ENCODE measurements at places on chromosomes 1 and 21.

- DNase-seq, result no peak
Observed at GRCh38 chr1:109887884-109888283, 22.8 kb upstream of the CSF1 start.

DNA sequence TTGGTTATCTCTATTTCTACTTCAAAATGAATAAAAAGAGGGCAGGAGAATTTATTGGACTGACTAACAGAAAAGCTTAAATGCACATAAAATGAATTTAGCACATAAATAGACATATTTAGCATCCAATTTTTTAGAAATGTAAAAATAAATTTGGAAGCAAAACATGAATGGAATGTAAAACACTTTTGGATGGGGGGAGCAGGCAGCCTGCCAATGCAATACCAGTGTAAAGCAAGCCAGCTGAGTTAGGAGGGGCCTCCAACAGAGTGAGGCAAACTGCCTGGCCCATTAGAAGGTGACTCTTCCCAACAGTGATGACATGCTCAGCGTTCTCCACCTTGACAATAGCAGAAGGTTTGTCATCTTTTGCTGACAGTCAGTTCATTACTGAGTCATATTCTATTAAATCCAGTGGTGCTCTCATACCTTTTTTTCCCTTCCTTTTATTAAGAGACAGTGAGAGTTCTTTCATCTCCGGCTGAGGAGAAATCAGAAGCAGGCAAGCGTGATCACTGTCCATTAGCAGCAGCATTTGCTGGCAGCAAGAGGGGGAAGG is 19.5 kb upstream of the EXO1 start:
- DNase-seq, result no peak

DNA sequence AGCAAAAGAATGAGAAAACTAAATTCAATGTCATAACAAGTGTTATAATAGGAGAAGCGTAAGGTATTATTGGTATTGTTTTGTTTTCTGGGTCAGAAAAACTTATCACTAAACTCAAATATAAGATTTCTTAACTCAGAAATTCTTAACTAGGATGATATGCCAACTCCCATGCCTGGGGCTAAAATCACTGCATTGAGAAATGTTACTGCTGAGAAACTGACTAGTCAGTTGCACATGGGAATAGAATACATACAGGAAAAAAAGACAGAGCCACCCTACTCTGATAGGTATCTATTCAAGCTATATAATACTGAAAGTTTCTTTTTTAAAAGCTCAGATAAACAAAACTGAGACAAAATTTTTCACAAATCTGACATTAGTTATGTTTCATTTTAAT is 56.3 kb downstream of the PRPF38A start:
- DNase-seq, result no peak

- peak; percentile 51 for DNase-seq
Observed at GRCh38 chr1:110548381-110548780, 29.4 kb upstream of the KCNA10 start.

DNA sequence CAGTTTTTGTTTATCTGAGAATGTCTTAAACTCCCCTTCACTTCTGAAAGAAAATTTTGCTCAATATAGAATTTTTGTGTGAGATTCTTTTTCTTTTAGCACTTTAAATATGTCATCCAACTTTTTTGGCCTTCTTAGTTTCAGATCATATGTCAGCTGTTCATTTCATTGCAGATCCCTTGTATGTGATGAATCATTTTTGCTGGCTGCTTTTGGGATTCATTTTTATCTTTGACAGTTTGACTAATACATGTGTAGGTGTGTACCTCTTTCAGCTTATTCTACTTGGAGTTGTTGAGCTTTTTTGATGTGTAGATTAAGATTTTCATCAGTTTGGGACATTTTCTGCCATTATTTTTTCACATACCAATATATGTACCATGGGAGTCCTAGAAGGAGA is 156.8 kb downstream of the FASLG start:
- DNase-seq, result no peak

GRCh38 chr1:54114001-54114400 is 38.8 kb downstream of the CDCP2 start:
- no peak for DNase-seq

DNA sequence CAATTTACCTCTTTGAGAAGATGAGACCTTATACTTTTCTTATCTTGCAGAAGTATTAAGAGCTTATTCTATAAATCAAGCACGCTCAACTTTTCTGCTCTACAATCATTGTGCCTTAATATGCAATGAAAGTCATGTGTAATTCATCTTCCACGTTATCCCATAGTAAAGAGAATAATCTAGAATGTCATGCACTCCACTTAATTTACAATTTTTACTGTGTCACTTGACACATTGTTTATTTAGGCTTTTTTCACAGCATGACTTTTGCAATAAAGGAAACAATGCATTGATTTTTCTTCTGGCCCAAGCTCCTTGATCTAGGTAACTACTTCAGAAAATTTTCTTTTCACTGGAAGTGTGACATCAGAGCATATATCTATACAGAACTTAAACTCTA is 290.9 kb downstream of the HHIPL2 start:
- no peak for DNase-seq

GRCh38 chr1:47931395-47931794 is 65.8 kb downstream of the TRABD2B start:
- DNase-seq, result no peak

- no peak for DNase-seq
Observed at GRCh38 chr21:41740604-41741252, 26.1 kb downstream of the RIPK4 start.

GRCh38 chr1:110471131-110471530 is 20.2 kb downstream of the PROK1 start:
- DNase-seq, result no peak

DNA sequence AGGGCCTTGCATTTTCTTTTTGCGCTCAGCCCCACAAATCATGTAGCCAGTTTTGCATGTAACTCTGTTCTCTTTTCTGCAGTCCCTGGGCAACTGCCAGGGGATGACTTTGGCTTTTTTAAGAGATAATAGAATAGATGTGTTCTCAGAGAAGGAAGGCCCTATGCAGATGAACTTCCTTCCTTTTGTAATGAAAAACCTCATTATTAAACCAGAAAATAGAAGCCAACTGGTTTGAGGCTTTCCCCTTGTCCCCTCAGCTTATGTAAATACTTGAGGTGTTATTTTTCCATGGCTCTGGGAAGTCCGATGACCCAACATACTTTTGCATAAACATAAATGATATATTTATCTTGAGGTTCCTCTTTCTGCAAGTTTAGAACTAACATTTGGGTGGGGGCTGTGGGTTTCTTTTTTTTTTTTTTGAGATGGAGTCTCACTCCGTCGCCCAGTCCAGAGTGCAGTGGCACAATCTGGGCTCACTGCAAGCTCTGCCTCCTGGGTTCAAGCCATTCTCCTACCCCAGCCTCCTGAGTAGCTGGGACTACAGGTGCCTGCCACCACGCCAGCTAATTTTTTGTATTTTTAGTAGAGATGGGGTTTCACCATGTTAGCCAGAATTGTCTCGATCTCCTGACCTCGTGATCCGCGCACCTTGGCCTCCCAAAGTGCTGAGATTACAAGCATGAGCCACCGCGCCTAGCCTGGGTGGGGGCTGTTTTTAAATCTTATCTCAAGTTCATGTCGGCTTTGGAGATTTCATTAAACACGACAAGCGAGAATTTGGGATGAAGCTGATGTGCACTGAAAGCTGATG is 14.4 kb upstream of the FCRL5 start:
- DNase-seq, result no peak

DNA sequence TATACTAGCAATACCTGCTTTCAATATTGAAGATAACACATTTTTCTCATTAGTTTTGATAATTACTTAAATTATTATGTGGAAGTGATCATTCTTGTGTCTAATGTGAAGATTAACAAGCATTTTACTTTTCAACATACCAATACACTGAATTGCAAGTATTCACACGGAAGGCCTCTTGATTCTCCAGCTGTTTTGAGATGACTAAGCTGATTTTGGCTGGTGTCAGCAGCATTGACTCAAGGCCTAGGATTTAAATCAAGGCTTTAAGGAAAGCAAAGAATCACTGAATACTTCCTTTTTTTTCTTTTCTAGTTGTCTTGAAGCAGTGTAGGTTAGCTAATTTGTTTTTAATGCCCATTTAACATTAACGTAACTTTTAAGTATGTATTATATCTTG is 373.7 kb downstream of the SRGAP2C start:
- no peak for DNase-seq

DNA sequence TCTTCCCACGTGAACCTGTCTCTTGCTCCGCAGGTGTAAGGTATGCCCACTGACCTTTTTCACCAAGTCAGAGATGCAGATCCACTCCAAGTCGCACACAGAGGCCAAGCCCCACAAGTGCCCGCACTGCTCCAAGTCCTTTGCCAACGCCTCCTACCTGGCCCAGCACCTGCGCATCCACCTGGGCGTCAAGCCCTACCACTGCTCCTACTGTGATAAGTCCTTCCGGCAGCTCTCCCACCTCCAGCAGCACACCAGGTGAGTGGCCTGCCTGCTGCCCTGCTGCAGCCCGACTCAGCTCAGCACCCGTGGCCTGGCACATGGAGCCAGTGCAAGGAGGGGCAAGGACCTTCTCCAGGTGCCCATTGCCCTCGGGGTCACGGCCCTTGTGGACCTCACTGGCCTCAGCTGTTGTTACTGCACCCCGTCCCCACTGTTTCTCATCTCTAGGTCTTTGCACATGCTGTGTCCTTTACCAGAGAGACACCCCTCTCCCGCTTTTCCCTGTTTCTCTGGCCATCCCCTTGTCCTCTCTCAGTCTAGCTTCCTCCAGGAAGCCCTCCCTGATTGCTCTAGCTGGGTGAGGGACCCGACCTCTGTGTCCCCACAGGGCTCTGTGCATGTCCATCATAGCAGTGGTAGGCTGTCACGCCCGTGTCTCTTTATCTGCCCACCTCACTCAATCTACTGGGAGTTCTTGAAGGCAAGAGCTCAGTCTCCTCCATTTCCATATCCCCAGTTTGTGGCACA is 25.4 kb downstream of the ZNF362 start:
- DNase-seq, result no peak

- DNase-seq, result peak; percentile 76
Observed at GRCh38 chr1:225896937-225897549, 8.1 kb upstream of the LEFTY1 start.

DNA sequence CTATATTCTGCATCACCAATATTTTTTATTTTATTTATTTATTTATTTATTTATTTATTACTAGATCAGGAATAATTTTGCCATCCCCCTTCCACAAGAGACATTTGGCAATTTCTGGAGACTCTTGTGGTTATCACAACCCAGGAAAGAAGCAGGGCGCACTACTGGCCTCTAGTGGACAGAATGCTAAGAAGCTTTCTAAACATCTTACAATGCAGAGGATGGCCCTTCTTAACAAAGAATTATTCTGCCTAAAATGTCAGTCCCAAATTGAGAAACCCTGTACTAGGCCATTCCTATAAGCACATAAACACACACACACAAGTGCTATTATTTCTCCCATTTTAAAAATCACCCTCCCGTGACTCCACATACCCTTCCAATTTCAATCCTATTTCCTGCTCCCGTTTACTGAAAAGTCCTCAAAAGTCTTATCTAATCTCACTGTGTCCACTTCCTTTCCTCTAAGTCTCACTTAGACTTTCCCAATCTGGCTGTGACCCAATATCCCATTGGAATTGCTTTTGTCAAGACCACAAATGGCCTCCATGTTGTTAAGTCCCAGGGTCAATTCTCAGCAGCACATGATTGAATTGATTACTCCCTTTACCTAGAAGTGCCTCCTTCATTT is 43.7 kb upstream of the RNF11 start:
- peak; percentile 13 for DNase-seq

GRCh38 chr1:31725134-31725533 is 21.3 kb upstream of the COL16A1 start:
- no peak for DNase-seq

- DNase-seq, result no peak
Observed at GRCh38 chr1:76891931-76892622, 24.8 kb downstream of the ST6GALNAC5 start.

DNA sequence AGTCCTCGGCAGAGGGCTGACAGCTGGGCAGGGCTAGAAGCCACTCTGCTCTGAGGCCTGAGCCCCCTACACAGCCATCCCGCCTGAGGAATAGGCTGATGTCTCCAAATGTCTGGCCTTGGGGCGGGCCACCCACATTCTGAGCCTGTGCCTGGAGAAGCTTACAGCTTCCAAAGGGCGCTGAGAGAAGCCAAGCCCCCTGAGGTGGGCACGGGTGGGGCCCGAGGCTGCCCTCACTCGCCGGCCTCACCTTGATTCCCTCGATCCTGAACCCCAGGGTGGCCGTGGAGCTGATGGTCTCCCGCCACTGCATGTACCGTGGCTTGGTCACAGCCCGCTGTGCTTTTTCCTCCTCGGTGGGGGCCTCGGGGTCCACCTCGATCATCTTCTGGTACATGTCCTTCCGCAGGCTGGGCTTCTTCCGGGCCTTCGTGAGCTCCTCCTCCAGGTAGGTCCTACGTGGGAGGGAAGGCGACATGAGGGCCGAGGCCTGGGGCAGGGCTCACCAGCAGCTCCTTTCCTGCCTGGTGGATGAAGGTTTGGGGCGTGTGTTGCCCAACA is 93.2 kb downstream of the STUM start:
- no peak for DNase-seq

- no peak for DNase-seq
Observed at GRCh38 chr1:8812081-8812480, 5.4 kb downstream of the RERE start.

GRCh38 chr1:91011726-91012125 is 10.1 kb downstream of the ZNF644 start:
- no peak for DNase-seq

- no peak for DNase-seq
Observed at GRCh38 chr1:115604508-115604907, 37.3 kb upstream of the VANGL1 start.

GRCh38 chr1:11948822-11949458 is 14.4 kb downstream of the PLOD1 start:
- no peak for DNase-seq

DNA sequence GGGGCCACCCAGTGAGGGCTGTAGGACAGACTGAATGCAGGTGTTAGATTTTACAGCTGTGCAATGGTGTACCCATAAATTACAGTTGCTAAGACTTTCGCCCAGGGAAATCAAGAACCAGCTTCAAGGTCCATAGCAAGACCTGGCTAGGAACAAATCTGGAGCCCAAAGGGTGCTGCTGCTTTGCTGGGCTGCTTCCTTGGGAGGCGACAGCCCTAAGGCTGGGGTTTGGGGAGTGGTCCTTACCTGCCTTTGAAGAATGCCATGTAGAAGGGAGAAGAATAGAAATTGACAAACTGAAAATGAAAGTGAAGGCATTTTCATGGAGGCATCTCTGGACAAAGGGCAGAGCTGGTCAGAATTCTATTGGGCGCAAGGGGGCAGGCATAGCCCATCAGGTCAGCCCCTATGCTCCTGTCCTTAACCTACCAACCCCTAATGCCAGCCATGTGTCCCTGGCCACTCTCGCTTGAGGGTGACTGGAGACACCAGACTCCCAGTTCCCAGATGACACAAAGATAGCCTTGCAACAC is 7.6 kb upstream of the ARHGEF19 start:
- no peak for DNase-seq
